ENCODE measurements at places on chromosomes 11 and 22.

GRCh38 chr11:2518111-2518982 lies 73.5 kb downstream of the KCNQ1 start:
- peak; percentile 14 for DNase-seq

DNA sequence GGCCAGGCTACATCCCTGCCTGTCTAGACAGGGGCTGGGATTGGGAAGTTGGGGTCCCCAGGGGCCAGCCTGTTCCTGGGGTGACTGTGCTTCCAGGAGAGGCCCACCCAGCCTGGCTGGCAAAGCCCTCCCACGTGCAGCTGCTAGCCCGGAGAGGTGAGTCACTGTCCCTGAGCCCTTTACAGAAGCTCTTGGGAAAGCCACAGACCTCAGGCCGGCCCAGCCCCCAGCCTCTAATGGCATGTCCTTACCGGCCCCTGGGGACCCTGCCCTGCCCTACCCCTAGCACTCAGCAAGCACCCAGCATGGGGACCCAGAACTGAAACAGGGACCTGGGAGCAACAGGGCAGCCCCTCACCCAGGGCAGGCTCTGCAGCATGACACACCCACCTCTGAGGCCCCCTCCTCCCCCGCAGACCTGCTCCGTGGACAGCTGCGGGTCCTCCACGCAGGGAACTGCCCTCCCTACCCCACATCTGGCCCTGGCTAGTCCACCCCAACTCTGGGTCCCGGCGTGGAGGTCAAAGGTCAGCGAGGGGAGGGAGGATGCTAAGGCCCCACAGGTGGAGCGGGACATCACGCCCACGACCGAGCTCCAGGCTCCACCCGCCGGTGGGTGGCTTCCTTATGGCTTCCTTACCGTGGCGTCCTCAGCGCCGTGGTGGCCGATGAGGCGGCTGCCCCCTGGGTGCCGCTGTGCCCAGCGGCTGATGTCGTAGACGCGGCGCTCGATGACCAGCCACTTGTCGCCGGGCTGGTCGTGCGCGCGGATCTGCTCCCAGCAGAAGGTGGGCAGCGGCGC lies 615 bp downstream of the FADS3 start:
- DNase-seq: peak; percentile 48

DNA sequence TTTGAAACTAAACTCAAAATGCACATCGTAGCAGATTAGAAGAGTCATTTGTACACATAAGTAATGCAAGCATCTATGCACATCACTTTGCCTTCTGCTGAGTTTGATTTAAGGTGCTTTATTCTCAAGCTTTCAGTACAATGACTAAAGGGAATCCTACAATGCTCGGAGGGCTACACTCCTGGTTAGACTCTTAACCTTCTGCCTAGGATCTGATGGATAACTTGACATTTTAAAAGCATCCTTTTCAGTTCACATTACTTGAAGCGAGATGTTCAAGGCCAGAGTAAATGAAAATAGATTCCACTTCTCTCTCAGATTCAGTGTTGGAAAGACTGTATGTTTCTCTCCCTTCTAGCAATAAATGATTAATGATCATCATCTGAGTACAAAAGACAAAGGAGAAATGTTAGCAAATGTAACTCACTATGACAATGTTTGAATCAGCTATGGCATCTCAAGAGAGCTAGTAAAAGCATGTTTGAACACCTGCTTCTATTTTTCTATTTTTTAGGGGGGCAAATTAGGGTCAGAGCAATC lies 259.2 kb upstream of the ANO3 start:
- no peak for DNase-seq

DNA sequence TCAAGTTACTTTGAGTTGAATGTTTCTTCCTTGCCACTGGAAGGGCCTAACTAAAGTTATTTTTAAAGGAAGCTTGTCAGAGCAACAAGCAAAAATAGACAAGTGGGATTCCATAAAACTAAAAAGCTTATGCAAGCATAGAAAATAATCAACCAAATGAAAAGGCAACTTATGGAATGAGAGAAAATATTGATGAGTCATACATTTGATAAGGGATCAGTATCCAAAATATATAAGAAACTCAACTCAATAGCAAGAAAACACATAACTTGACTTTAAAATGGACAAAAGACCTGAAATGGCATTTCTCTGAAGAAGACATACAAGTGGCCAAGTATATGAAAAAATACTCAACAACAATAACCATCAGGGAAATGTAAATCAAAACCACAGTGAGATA lies 264.5 kb upstream of the UBASH3B start:
- no peak for DNase-seq

GRCh38 chr11:113497066-113497910 lies 22.1 kb upstream of the DRD2 start:
- DNase-seq: no peak
